ENCODE measurements at places on chromosomes 7 and 10.

DNA sequence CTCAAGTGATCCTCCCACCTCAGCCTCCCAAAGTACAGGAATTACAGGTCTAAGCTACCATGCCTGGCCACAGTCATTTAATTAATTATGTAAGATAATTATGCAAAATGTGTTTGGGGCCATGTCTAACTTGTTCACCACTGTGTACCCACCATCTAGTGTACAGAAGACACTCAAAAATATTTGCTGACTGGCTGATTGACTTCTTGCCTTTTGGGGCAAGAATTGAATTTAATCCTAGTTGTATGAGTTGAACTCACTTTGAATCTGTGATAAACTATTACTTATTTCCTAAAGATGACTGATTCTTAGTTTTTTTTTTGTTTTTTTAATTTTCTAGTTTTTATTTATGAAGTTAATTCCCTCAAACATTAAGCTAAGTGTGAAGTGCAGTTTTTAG lies 15.8 kb upstream of the ZC3HAV1L start:
- DNase-seq, result no peak

- DNase-seq, result peak; percentile 89
Observed at GRCh38 chr10:103772096-103772845, 83.1 kb downstream of the SH3PXD2A start.

DNA sequence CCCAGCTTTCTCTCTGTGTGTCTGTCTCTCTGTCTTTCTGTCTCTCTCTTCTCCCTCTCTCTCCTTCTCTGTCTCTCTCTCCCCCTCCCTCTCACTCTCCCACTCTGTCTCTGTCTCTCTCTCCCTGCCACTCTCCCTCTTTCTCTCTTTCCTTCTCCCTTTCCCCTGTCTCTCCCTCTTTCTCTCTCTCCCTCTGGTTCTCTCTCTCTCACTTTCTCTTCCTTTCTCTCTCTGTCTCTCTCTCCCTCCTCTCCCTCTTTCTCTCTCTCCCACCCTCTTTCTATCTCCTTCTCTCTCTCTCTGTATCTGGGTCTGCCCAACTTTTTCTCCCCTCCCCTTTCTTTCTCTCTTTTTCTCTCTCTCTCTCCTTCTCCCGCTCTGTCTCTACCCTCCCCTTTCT lies 36.5 kb downstream of the SEC61G start:
- no peak for DNase-seq

GRCh38 chr10:77160679-77161078 lies 476.9 kb downstream of the KCNMA1 start:
- peak; percentile 99 for DNase-seq

Measured in LHCN-M2 (cell line).